SW480 (cell line): ENCODE measurements at places on chromosomes 11 and 22.

DNA sequence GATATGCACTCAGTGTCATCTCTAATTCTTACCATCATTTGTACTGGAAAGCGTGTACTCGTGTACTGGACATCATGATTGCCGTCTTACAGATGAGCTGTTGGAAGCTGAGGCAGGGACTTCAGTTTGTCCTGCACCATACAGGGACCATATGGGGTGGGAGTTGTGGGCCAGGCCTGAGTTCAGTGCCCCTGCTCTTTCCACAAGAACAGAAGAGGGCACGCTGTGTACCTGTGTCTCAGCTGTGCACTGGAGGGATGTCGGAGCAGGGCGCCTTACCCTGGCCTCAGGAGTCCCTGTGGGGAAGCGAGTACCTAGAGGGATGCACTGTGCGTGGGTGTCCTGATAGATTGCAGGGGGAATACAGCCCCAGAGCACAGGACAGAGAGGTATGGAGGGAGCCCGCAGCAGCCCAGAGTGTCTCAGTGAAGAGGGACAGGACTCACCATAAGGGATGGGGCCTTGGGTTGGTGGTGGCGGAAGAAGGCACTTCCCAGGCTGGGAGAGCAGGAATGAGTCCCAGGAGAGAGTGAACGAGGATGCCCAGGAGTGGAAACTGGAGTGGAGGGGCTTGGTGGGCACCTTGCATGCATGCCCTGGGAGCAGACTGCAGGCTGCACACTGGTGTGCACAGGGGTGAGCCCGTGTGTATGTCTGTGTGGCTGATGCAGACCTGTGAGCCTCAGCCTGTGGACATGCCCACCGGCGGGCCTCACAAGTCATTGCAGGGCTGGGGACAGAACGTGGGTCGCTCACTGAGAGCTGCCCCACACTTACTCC lies 329.7 kb downstream of the TBC1D22A start:
- DNase-seq = no peak

GRCh38 chr11:60454212-60454611 lies 1.4 kb upstream of the MS4A1 start:
- DNase-seq = no peak

DNA sequence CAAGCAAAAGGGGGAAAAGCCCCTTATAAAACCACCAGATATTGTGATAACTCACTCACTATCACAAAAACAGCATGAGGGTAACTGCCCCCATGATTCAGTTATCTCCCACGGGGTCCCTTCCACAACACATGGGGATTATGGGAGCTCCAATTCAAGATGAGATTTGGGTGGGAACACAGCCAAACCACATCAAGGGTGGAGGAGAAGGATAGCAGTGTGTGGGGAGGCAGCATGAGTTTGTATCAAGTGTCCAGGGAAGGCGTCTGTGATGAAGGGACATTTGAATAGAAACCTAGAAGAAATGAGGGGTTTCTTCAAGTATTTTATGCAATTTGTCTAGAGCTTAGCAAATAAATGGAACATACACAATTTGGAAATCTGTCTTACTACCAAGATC lies 98.2 kb downstream of the SLC1A2 start:
- peak; percentile 68 for DNase-seq

DNA sequence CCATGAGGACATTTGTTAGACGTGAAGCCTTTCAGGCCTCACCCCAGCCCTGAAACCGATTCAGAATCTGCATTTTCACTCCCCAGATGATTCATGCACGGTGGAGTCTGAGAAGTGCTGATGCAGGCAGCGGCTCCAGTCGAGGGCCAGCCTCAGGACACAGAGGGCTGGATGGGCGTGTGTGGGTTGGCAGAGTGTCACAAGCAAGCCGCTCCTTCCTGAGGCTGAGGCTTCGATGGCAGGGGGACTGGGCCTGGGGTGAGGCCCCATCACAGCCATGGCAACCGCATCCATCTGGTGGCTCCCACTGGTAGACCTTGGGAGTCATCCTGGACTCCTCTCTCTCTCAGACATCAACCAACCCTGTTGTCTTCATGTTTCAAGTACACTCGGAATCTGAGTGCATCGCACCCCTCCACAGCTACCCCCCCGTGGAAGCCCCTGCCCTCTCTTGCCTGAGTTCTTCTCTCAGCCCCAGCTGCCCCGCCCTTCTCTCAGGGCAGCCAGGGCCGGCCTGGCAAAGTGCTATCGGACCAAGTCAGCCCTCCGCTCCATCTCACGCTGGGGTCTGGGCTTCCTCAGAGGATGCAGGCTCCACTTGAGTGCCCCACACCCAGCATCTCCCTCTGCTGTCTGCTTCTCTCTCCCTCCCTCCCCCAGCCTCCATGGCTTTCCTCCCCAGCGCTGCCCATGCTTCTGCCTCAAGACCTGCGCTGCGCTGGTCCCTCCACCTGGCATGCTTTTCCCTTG lies 10.6 kb downstream of the KCNC1 start:
- DNase-seq = no peak

- DNase-seq = no peak
Observed at GRCh38 chr11:114784216-114784615, 105.9 kb downstream of the NXPE2 start.
